ENCODE measurements at places on chromosomes 7 and 10. TPM values are rescaled to one million over a fixed set of nuclear protein-coding genes. Genes with fewer than 3 reads are reported as not detected.

- DNase-seq = no peak
These were observed 86.2 kb downstream of the SLC16A9 start for GRCh38 chr10:59623133-59624121.

- DNase-seq = no peak
These were observed 9.8 kb upstream of the CYP2C18 start for GRCh38 chr10:94673614-94674321.

Gene CTAGE8
- 0.22 TPM for total RNA-seq

DNA sequence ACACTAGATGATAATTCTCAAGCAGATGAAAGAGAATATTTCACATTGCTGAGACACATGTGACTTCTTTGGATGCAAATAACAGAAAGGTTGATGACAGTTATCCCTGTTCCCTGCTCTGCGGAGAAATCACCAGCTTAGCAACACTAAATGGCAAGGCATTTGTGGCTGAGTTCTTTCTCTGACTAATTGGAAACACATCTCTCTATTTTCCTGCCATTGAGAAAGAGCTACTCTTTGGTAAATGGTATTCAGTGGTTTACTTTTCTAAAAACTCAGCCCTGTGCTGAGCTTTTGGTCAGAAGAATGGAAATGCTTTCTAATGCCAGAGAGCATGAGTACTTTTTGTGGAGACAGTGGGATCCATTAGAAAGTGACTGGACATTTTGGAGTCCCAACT lies 771.4 kb downstream of the LRMDA start:
- no peak for DNase-seq

DNA sequence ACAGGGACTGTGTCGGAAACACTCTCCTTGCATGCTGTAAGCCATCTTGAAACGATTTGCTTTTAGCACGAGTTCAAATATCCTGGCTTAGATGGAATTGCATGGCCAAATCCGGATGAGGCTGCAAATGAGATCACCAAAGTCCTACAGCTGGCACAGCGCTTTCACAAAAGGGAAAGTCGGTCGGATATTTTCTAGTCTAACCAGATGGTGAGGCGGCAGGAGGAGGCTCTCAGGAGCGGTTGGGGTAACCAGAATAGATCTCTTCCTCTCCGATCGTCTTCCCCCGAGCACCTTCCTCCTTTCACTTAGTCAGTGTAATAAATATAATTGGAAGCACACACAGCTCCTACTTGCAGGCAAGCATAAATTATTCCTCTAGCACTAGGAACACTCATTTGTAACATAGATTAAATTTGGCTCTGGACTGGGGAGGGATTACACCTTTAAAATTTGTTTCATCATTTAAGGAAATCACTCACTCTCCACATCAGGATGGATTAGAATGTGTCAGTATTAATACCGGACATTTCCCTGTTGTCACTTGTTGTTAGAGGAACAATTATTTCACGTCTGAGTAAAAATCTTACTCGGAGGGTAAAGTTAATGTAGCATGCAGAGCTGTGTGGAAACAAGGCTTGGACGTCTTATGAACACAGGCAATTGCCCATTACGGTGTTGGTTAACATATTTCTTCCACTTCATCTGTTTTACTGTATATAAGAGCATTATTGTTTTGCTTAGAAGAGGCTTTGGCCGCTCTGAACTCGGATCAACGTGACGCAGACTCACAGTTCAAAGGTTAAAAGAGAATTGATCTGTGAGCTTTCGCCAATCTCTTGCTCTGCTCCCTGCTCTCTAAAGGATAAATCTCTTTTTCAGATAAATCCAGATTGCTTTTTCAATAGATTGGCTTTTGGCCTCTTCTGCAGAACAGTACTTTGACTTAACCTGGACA lies 857.9 kb downstream of the TYW1 start:
- no peak for DNase-seq

GRCh38 chr10:124130198-124130900 lies 37.0 kb upstream of the CHST15 start:
- DNase-seq = no peak

DNA sequence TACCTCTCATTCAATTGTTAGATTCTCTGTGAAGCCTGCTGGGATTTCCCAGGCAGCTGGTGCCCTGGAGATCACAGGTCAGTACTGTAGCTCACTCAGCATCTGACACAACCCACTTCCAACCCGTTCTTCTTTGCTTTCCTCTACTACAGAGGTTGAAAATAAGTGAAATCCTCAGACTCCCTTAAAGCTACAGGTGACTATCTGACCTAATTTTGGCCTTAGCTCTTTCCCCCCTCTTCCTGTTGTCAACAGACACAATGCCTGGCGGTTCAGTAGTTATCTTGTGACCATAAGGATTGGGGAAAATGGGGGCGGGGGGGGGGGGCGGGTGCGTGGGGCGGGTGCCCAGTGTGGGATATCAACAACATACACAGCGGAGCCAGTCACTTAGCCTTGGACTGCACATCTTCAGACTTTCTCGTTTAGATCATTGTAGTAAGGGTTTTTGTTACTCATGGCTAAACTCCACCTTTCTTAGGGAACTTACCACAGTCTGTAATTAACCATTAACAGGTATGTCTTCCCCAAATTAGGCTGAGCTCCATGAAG lies 37.8 kb downstream of the MTPN start:
- DNase-seq = no peak

DNA sequence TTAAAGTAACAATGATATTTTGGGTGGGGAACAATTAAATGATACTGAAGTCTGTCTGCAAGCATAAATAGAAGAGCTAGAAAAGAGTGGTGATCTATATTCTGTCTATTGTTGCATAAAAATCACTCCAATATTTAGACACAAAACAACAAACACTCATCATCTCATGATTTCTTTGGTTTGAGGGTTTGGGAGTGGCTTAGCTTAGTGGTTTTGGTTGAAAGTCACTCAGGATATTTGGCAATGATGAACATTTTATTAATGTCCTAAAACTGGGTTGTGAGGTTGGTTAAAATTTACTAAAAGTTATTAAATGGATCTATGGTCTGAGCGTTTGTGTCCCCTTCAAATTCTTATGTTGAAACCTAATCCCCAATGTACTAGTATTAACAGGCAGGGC lies 54.7 kb upstream of the EGFR start:
- DNase-seq = no peak

Measured in Right ventricle myocardium inferior (tissue), 1 donor.